GM23338 (cell line): ENCODE measurements at places on chromosomes 2 and 18.

- no peak for DNase-seq
Measured at GRCh38 chr2:190837952-190838361, 42.7 kb upstream of the GLS start.

DNA sequence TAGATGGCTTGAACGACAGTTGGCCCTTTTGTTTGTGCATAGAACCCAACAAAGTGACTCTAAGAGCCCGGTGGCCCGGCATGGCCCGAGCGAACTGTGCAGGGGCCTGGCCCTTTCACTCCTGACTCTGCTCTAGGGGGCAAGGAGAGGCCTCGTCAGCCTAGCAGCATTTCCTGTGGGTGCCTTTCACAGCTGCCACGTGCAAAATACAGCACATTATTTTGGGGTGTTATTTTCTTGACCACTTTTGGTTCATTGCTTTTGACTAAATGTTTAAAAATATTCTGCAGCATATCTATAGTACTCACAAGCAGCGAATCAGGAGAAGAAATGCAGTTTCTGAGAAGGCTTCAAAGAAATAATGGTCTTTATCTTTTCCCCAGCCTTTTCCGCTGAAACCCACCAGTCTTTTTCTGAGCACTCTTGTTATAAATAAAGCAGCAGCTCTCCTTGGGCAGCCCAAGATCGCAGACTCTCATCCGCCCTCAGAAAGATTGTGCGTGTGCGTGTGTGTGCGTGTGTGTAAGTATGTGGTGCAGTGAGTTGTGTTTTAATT is 31.3 kb downstream of the DGKD start:
- no peak for DNase-seq

DNA sequence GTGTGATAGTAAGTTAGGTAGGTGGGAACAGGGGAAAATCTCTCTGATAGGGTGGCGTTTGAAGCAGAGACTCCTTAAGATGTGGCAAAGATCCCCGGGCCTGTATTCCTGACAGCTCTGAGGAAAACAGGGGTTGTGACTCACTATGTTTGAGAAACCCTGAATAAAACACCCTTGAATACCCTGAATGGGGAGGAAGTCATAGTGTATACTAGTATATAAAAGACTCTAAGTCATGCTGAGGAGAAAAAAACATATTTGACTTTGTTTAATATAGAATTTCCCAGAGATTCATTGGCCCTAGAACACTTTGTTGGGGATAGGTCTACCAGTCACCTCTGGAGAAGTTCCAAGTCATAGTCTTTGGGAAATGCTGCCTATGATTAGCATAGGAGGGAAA is 590.9 kb downstream of the IRS1 start:
- DNase-seq, result no peak

DNA sequence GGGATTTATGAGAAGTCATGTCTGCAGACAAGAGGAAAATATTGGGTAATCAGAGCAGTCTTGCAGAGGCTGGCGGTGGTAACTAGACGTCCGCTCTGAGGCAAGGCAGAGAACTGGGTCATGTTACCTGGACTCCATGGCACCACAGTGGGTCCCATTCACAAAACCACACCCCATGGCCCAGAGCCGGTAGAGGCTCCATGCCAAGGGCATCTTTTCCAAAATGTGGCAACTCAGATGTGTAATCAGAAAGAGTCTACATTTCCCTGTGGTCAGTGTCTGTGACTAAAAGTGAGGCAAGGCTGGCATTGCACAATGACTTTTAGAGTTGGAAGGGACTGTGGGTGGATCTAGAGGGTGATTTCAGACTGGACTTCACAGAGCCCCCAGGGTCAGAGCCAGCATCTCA is 113.1 kb downstream of the MREG start:
- DNase-seq, result no peak

GRCh38 chr2:73928963-73929347 is 2.3 kb downstream of the DGUOK start:
- no peak for DNase-seq
